ENCODE measurements at places on chromosomes 5 and 9.
A peak's percentile ranks its signal among the peaks of the same experiment; 100 is the strongest.

DNA sequence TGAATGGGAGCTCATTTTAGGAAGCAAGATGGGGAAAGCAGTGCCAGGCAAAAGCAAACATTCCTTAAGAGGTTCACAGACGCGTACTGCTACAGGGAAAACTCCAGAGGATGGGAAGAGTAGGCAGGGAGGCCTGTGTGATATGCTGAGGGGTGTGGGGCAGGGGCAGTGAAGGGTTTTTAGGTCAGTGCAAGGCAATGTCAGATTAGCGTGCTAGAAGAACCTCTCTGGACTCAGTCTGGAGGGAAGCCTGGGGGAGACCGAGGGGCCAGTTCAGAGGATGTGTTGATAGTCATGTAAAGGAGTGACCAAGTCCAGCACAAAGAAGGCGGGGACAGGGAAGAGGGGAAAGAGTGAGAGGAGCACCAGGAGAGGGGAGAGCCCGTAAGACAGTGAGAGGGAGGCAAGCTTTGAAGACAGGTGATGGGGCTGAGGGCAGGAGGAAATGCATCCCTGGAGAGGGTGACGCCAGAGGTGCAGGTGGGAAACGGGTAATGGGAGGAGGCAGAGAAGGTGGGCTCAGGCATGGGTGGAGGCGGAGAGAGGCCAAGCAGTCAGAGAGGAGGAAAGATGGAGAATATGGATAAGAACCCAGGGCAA, 134.5 kb downstream of the MTX3 start:
- no peak for ATAC-seq

- no peak for ATAC-seq
Observed at GRCh38 chr9:73183428-73183827, 31.8 kb downstream of the ANXA1 start.

DNA sequence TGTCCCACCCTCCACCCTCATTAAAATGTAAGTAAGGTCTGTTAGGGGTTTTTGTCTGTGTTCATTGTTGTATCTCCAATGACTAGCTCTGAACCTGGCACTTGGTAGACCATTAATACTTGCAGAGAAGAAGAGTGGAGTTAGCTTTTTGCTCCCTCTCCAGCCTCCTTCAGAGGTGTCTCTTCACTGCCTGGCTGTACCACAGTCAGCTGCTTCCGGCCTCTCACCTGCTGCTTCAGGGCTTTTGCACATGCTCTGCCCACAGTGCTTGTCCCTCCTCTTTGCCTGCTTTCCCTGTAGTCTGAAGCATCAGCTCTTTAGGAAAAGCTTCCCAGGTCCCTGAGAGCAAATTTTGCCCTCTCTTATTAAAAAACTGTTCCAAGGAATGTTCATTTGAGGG, 83.6 kb downstream of the SNX24 start:
- ATAC-seq = no peak

DNA sequence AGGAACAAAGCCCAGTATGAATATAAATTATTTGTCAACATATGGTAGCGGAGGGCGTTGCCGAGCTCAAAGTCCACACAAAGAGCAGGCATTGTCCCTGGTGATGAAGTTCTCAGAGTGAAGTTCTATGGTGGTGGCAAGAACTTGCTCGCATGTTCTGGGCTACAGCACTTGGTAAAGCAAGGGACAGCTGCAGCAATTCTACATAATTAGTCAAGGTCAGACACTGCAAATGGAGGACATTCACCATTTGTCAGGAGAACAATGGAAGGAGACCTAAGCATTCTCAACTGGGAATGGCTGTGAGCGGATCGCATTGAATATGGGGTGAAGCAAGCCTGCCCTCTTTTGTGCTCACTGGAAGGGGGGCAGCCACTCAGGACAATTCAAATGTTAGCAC, 503.8 kb upstream of the ADAMTS16 start:
- no peak for ATAC-seq

DNA sequence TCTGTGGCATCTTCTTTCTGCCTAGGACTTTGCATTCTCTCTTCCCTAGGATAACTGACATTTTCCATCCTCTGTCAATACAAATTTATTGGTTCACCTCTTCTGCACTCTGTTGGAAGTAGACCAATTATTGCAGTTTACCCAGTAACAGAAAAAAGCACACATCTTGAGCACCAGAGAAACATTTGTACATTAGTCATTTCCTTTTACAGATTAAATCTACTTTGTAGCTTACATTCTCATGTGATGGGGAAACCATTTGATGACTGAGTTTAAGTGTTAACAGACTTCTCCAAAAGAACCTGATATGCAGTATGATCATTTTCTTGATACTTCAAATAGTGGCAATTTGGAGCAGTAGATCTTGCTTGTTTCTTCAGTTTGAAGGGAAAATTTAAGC, 1098.8 kb downstream of the DTWD2 start:
- no peak for ATAC-seq

GRCh38 chr5:95283761-95284571, 928 bp downstream of the MCTP1 start:
- peak; percentile 68 for ATAC-seq

DNA sequence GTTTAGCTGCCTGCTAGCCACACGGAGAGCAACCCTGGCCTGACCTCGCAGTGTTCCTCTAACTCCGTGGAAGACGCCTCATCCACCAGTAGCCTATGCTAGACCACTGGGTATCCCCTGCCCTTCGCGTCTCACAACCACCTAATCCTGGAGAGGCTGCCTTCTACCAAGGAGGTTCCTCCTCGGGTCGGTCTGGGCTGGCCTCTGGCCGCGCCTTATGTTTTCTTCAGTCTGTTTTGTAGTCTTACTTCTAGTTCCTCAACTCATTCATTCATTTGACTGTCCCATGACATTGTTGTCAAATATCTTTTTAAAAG, 1.6 kb upstream of the TPM2 start:
- peak; percentile 29 for ATAC-seq

DNA sequence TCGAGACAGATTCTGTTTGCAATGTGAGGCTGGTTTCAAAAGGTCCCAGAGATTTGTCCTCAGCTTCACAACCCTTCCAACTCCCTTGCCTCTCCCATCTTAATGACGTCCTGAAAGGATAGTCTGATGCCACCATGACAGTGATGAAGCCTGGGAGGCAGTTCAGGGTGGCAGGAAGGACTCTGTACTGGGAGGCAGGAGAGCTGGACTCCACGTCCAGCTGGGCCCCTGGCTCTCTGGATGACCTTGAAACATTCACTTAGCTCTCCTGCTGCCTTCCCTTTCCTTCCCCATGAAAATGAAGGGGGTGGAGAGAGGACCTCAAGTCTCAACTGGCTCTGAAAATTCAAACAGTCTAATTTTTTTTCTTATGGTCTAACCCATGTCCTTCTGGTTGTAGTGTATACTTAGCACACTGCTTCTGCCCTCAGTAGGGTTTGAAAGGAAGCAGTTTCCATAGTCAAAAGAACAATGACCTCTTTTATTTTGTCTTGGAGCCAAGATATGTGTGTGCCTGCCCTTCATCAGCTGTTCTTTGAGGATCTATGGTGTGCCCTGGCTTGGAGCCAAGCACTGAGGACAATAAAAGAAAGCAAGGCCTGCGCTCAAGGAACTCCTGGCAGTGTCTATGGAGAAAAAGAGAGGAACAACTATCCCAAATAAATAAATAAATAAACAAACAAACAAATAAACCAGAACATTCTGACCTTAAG, 188.3 kb downstream of the GRIA1 start:
- no peak for ATAC-seq

DNA sequence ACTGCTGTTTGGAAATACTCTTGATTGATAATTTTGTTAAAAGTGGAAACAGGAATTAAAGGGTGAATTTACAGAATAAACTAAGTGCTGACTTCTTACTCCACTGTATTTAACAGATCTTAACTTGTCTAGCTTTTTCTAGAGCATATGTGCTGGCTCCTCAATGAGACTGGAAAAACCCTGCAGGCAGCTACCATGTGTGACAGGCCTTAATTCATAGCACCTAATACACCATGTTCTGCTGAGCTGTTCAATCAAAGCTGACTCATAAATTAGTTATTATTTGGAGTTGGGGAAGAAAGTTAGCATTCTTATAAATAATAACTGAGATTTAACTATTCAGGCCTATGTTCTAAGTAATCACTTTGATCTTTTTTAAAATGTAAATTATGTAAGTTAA, 29.4 kb downstream of the CTNNAL1 start:
- ATAC-seq = no peak

DNA sequence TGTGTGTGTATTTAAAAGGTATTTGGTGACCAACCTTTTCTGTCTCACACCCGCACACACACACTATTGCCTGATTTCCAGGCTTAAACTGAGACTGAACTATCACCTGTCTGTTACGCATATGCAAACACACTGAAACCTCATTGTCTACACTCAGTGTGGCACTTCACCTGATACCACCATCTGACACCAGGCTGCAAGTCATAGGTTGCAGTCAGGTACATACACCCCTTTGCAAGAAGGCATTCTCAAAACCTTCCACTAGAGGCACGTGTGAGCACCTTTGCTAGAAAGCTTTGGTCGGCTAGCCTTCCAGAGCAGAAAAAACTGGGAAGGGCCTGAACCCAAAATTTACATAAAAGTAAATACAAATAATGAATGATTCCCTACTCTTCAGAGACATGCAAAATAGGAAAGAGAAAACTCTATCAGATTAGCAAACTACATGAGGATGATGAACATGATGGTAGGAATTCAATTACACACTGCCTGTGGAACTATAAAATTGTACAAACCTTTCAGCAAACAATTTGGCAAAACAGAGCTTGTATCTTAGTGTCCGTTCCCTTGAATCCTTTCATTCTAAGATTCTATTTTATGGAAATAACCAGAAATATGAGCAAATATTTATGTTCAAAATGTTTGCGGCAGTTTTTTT, 5.9 kb upstream of the FOXD1 start:
- peak; percentile 58 for ATAC-seq

DNA sequence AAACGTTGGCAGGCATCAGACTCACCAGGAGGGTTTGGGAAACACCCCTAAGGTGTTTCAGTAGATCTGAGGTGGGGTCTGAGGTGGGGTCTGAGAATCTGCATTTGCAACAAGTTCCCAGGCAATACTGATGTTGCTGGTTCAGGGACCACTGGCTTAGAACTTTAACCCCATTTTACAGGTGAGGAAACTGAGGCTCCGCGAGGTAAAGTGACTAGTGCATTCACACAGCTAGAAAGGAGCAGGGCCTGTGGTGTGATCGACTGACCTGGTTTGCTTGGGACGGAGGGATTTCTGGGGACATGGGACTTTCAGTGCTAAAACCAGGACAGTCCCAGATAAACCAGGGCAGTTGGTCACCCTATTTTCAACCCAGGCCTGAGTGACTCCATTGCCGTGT, 81.4 kb upstream of the ZNF618 start:
- no peak for ATAC-seq
